Activated gamma-delta T cell treated with anti-CD3 and anti-CD28 coated beads, Interleukin-2, amount 50 U/mL, for 16 hours (primary cell): ENCODE measurements at places on chromosomes 7 and 10.

GRCh38 chr10:112421731-112422130 lies 25.0 kb downstream of the ZDHHC6 start:
- DNase-seq, result no peak

- no peak for DNase-seq
Observed at GRCh38 chr7:30761214-30762156, 9.6 kb downstream of the INMT start.

DNA sequence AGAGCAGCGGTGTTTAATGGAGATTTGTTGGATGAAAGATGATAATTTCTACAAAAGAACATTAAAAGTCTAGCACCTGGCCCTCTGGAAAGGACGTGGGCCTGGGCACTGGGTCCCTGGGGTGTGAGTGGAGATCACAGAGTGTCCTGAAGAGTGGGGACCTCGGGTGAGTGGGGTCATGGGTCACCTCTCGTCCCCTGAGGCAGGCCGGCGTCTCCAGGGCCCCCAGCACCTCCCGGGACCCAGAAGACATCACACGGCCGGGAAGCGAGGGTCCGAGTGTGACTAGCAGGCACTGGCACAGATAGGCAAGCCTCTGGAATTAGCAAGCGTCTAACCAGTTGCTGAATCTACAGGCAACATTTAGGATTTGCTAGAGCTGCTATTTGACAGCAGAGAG lies 257.2 kb downstream of the MAD1L1 start:
- DNase-seq, result no peak

DNA sequence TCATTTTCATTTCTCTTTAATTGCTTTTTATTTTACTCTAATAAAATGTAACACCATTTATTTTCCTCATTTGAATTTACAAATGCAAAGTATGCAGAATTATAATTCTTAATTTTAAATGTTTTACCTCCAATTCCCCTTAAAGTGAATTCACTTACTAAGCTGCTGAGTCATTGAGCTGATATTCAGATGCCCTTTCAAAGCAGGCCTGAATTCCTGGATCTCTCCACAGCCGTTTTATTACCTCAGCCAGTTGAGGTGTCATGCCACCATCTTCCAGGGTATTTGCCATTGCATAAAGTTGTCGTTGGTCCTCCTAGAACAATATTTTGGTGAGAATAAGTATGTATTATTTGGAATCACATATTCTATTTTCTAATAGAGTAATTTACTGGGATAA lies 33.2 kb downstream of the GNAT3 start:
- DNase-seq, result no peak

DNA sequence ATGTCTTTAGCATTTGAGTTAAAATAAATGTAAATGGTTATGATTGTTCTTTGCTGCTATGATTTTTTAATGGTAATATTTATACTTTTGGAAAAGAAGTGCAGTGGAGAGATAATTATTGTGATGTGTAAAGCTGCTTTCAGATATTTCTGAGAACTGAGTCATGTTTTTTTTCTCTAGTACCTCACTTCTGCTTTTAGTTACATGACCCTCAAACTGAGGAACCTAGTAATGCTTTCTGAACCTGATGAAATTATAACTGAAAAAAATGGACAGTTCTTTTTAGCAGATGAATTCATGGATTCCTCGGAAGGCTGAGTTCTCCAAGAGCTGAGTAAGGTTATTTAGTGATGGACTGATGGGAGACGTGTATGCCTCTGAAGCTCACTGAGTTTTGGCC lies 167.8 kb downstream of the CDCA7L start:
- no peak for DNase-seq

- DNase-seq, result no peak
Observed at GRCh38 chr7:95421000-95421846, 13.6 kb downstream of the PON2 start.

DNA sequence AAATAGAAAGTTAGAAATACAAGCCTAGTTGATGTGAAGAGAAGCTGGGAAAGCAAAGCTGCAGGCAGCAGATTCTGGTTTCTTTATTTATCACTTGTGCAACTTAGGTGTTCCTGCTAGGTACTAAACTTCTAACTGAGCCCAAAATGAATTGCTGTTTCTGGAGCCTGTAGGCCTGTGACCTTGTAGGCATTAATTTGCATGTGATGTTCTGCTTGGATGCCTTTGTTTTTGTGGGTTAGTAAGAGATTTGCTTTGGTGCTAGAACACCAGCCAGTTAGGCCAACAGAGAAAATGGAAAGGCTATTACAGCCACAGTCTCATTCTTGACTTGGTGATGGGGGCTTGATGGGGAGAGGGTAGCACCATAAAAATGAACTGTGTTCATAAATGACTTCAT lies 370.7 kb downstream of the PPP1R3A start:
- no peak for DNase-seq

DNA sequence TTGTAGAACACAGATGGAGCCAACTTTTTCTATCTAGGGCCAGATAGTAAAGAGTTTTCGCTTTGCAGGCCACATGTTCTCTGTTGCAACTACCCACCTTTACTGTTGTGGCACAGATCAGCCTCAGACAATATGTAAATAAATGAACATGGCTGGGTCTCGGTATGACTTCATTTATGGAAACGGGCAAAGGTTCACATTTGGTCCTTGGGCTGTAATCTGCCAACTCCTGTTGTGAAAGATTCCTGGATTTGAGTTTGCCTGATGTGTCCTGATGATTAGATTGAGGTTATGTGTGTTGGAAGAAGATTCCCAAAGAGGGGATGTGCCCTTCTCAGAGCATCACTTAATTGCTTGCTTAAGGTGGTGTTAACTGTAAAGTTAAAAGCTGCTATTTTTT lies 38.2 kb downstream of the RBM20 start:
- DNase-seq, result no peak

DNA sequence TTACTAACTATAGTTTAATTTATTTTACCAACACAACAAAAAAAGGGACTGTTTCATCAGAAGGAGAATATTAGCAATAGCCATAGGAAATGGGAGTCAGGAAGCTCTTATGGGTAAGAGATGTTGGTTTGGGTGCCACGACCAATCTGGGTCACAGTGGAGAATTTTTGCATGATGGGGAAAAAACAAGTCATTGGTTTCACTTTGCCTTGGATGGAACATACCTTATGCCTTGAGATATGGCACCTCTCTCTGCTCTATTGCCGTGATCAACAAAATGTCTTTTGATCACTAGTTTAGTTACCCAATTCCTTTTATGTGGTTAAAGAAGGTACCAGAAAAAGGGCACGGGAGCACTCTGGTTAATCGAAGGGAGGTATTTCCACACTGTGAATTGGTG lies 48.2 kb downstream of the PNLIPRP3 start:
- DNase-seq, result no peak

GRCh38 chr10:102413053-102413705 lies 5.4 kb downstream of the PSD start:
- DNase-seq, result no peak

DNA sequence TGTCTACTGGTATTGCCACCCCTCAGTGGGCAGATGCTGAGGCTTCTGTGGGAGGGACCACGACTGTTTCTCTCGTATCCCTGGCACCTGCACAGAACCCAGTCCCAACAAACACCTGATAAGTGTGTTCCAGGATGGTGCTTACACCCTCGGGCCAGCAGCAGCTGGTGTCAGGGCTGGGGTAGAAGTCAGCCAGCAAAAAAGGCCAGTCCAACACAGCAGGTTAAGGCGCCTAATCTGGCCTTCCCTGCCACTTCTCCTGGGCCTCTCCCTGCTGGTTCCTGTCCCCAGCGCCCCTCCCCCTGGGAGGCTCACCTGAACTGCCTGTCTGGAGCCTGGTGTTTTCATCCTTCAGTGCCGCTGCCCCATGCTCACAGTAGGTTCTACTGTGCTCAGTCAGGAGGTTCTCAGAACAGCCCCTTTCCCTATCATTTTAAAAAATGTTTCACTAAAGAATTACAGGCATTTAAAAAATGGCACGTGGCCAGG lies 20.0 kb downstream of the PODXL start:
- no peak for DNase-seq

GRCh38 chr7:5657901-5658300 lies 123.6 kb downstream of the RNF216 start:
- DNase-seq, result no peak

DNA sequence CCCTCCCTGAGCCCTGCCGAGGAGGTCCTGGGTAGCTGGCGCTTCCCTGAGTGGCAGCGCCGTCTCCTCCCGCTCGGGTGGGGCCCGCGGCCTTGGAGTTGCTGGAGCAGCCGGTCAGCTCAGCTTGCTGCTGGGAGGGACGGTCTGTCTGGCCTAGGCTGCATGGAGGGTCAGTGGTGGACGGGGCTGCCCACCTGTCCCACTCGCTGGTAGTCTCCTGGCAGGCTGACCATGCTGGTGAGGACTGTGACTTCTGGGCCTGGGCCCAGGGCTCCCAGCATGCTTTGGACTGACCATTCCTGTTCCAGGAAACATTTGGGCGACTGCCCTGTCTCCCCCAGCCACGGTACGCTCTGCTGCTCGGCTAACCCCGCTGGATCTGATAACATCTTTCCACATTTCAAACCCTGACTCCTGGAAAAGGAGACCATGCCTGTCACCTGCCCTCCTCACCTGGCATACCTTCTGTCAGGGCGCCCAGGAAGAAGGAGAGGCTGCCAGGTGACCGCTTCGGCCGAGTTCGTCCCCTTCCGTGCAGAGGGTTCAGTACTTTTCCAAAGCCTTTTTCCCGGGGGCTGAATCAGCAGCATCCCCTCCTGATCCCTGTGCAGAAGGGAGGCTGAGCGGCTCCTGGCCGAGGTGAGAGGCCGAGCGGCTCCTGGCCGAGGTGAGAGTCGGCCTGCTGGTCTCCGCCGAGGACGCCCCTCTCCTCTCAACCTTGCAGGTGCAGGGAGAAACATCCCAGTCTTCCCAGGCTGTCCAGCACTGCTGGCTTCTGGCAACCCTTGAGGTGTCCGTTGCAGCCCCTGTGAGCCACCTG lies 43.4 kb downstream of the FAM20C start:
- DNase-seq, result no peak

DNA sequence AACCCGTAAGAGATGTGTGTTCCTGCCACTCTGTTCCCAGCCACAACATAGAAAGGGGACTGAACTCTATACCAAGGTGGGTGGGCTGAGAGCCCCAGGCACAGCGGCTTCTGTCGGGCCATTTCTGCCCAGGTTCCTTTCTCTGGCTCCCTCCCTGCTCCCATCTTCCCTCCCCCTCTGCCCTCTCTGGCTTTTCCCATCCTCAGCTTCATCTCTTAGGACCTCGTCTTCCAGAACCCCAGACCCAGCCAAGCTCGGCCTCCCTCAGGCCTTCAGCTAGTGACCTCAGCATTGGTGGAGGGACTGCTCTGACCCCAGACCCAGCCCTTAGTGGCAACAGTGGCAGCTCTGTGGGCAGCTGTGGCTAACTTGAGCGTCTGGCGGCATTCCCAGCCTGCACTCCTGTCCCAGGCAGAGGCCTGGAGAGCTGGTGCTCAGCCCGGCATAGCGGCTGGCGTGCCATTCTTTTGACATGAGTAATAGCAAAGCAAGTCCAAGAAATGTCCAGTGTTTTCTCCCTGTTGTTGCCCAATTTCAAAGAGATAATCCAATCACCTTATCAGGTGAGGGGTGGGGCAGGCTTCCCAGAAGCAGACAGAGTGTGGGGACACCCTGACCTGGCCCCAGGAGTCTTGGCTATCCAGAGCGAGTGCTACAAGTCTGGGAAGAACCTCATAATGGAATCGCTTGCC lies 15.9 kb downstream of the PTPRE start:
- no peak for DNase-seq

- no peak for DNase-seq
Observed at GRCh38 chr7:52992479-52993162, 42.8 kb upstream of the POM121L12 start.

DNA sequence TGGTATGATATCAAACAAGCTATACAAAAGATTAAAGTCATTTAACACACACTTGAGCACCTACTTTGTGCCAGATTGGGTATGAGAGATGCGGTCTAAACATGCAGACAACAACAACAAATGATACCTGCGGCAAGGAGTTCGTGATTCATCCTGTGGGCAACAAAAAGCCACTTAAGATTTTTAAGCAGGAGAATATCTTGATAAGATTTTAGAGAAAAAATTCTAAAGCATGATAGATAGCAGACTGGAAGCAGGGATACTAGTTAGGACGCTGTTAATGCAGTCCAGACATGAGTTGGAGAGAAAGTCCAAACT lies 1.6 kb upstream of the KBTBD2 start:
- no peak for DNase-seq

DNA sequence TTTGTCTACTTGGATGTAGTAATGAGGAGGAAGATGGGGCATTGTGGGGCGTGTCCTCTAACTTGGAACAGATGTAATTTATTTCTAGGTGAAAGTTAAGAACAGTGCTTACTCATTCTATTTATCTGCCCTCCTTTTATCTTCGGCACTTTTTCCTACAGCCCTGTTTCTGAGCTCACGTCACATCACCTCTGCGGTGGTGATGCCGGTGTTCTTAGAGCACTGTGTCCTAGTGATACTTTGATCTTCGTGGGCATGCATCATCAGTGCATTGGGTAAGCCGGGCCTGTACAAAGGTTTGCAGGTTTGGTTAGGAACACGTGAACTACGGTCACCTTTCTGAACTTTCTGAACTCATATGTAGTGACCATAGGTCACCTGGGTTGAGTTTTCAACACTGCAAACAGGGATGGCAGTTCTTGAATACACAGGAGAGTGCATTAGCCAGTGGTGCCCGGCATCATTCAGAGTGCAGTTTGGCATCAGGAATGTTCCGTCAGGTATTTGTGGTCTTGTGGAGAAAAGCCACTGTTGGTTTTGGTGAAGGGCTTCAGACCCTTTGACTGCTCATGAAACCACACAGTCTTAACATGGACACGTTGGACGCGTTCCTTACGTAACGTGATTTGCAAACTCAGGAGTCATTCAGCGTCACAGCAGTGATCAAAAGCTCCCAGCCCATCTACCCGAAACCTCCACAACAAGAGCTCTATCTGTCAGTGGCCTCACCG lies 5.6 kb downstream of the POR start:
- no peak for DNase-seq

- no peak for DNase-seq
Observed at GRCh38 chr10:12941966-12942365, 59.5 kb downstream of the CCDC3 start.

GRCh38 chr7:1290026-1290678 lies 57.5 kb downstream of the UNCX start:
- no peak for DNase-seq

GRCh38 chr10:85262992-85263391 lies 934.6 kb downstream of the CCSER2 start:
- DNase-seq, result no peak

DNA sequence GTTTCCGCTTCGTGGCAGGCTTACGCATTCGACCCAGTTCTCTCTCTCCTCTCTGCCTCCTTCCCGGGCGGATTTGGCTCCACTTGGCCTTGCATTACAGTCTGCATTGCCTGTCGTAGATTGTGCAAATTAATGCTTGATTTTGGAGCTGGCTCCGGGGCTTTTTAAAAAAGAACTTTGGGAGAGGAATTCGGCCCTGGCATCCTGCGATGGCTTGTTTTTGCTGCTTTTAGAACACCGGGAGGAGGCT lies 767 bp downstream of the EIF4EBP2 start:
- DNase-seq, result no peak

DNA sequence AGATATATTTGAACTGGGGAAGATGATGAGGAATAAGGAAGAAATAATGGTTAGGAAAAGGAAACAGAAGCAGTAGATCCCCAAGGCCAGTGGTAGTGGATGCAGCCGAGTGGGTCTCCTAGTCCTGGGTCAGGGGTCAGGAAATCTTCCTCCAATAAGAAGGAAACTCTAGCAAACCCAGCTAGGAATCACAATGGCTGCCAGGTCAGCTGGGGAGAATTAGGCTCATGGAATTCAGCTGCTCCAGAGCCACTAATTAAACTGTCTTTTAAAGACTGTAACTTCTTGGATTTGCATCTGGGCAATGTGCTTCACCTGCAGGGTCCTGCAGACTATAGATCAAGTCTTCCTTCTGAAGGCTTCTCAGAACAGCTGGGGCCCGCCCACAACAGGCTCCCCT lies 644.4 kb downstream of the KCNMA1 start:
- DNase-seq, result no peak
